Vein endothelial cell (primary cell): ENCODE measurements at places on chromosomes 4 and X. TPM values are rescaled to one million over a fixed set of nuclear protein-coding genes. Genes with fewer than 3 reads are reported as not detected.

SERTM2 gene
- not detected in 2 replicates for total RNA-seq

SYTL5 gene
- total RNA-seq = under 0.01 and 0.10 TPM in 2 replicates

CT83 gene
- not detected in 2 replicates for total RNA-seq

AWAT2 gene
- total RNA-seq = under 0.01 and 0.19 TPM in 2 replicates

GPR50 gene
- total RNA-seq = not detected in 2 replicates

PNMA3 gene
- not detected in 2 replicates for total RNA-seq

DRP2 gene
- 0.33 and 0.48 TPM in 2 replicates for total RNA-seq
